ENCODE measurements at places on chromosomes 11 and 22.

GRCh38 chr11:11533057-11533456 lies 88.7 kb downstream of the GALNT18 start:
- no peak for DNase-seq

GRCh38 chr22:29780748-29781676 lies 13.8 kb downstream of the UQCR10 start:
- no peak for DNase-seq

DNA sequence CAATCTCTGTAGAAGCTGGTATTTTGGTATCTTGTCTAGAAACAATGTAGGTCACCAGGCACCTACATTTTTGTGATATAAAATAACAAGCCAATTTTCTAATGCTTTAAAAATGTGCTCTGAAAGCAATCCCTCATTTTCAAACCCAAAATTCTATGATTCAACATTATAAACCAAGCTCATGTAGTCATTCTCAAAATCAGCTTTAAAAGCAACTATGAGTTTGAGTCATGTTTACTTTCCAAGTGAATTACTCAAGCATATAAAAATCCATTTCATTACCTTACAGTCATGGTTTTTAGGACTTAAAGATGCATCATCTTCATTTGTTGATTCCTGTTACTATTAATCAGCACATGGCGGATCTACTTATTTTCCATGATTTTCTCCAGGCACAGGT lies 216.4 kb downstream of the GRM5 start:
- DNase-seq: no peak

GRCh38 chr11:122780296-122780949 lies 57.9 kb upstream of the CRTAM start:
- DNase-seq: no peak

GRCh38 chr22:26428515-26429457 lies at the start of gene ASPHD2:
TSS of gene ASPHD2 (plus strand) at chr22:26429260. CDS start at chr22:26433616, 4,356 bp downstream.
- DNase-seq: peak; percentile 87

- no peak for DNase-seq
Measured at GRCh38 chr22:45262931-45263462, 21.8 kb upstream of the UPK3A start.

GRCh38 chr11:29634244-29634643 lies 382.6 kb downstream of the KCNA4 start:
- no peak for DNase-seq

DNA sequence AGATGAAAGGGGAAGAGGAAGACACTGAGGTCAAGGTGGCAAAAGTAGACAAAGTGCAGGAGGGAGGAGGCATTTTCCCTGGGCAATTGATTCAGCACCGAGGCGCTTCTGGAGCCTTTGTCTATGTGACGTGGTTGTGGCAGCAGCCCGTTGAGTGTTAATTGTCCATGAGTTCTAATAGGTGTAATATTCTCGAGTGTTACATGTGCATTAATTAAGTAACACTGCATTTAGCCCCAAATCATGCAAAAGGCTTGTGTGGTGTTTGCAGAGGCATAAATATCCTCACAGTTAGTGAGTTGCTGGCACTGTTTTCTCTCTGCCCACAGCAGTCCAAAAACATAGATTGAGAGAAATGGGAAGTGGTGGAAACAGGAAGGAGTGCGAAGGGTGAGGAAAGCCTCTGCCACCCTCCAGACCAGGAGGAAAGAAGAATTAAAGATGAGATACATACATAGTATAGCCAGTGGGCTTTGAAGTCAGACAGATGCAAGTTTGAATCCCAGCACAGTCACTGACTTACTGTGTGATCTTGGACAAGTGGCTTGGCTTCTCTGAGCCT lies 361.2 kb downstream of the MN1 start:
- no peak for DNase-seq

- no peak for DNase-seq
Measured at GRCh38 chr22:26564181-26564580, 25.8 kb downstream of the TPST2 start.
